ENCODE measurements at places on chromosomes 5 and 9. TPM values are rescaled to one million over a fixed set of nuclear protein-coding genes. Genes with fewer than 3 reads are reported as not detected.
A peak's percentile ranks its signal among the peaks of the same experiment; 100 is the strongest.

PRR16 gene
- total RNA-seq = 2.1 TPM

TOR2A gene
- 21.5 TPM for total RNA-seq

PCDHAC2 gene
- total RNA-seq = 2.7 TPM

PTGDS gene
- total RNA-seq = 1.7 TPM

CD72 gene
- 1.5 TPM for total RNA-seq

ANKS6 gene
- total RNA-seq = 25.2 TPM

ITK gene
- not detected for total RNA-seq

SYNPO gene
- total RNA-seq = 24.5 TPM

- peak; percentile 73 for DNase-seq
Measured at GRCh38 chr9:2621722-2622460, at the start of gene VLDLR. Gene VLDLR (plus strand): TSS chr9:2621787. CDS start chr9:2622190, 403 bp downstream.

DNA sequence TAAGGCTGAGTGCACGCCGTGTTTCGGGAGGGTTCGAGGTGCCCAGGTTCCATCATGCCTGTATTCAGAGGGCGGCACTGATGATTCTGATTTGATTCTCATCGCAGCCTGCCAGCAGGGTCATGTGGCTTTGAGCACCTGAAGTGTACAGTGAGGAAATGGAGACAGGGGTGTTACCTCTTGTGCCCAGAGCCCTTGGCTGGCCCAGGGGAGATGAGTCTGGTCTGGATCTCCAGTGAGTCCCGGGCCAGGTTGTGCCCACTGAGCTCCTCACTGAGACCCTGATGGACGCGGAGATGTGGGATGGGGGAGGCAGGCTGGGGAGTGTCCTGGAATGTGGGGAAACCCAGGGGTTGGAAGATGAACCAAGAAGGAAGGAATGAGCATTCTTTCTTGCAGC, 54.7 kb downstream of the GADD45G start:
- DNase-seq = no peak

DNA sequence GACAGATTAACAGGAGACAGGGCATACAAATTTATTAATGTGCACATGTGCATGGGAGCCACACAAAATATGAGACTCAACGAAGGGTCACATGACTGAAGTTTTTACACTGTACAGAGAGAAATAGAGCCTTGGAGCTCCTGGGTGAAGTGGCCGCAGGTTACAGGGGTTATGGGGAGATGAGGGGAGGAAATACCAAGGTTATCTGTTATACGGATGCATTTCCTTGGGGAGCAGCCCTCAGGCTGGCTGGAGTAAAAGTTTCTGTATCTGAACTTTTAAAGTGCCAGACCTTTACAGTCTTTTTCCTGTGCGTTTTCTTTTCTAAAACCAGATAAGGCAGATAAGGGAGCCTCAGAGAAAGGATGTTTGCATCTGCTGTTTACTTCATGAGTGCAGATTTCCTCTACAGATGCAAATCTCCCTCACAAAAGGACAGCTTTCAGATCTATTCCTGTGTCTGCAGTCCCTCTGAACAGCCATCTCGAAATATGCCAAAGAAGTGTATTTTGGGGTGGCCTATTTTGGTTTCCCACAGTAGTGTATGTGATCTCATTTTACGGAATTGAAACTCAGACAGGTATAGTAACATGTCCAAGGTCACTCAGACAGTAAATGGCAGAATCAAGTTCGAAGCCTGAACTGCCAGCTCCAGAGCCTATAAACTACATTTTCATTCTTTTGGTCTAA, 139.3 kb upstream of the FBXL17 start:
- DNase-seq = no peak

DNA sequence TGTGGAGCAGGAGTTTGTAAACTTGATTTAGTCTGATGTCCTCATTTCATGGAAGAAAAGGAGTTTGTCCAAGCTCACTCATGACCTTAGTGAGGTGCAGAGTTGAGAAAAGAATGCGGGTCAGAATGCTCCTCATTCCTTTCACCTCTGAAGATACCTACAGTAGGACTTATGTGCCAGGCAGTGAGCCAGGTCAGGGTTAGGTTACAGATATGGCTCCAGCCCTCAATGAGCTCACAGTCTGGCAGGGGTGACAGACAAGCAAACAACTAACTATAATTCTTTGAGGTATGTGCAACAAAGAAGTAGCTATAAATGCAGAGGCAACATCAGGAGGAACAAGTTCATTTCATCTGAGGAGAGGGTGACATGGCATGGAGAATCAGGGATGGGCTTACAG, 102.5 kb downstream of the SPATA31D1 start:
- no peak for DNase-seq

DNA sequence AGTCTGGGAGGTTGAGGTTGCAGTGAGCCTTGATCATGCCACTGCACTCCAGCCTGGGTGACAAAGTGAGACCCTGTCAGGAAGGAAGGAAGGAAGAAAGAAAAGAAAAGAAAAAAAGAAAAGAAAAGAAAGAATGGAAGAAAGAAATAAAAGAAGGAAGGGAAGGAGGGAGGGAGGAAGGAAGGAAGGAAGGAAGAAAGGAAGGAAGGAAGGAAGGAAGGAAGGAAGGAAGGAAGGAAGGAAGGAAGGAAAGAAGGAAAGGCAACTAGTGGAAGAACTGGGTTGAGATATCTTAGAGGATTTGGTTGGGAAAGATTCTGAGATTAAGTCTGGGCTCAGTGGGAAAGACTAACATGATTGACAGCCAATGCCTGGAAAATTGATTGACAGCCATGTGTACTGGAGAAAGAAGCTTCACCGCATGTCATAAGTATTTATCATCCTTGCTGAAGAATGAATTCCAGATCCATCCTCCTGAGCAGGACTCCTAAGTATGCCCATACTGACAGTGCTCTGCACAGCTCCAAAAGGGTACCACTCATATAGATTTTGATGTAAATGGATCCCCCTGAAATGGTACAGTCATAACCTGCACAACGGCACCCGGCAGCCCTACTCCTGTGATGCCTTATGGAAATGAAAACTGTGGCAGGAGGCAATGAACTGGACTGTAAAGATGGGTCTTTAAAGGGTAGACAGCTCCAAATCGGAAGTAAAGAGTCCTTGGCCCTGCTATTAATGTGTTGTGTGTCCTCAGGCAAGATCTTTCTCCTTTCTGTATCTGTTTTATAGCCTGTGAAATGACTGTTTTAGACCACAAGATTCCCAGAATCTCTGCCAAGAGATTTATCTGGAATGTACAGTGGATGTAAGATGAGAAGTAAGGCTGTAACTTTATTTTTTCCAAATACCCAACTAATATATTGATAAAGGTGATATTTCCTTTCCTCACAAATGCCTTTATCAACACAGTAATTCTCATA, 16.9 kb upstream of the ADRA1B start:
- DNase-seq = no peak

GRCh38 chr5:61551637-61552313, 219.7 kb downstream of the ZSWIM6 start:
- no peak for DNase-seq

- no peak for DNase-seq
Measured at GRCh38 chr5:79454043-79454442, 59.9 kb downstream of the HOMER1 start.

GRCh38 chr5:130323804-130324454, 419.7 kb downstream of the CHSY3 start:
- DNase-seq = no peak

DNA sequence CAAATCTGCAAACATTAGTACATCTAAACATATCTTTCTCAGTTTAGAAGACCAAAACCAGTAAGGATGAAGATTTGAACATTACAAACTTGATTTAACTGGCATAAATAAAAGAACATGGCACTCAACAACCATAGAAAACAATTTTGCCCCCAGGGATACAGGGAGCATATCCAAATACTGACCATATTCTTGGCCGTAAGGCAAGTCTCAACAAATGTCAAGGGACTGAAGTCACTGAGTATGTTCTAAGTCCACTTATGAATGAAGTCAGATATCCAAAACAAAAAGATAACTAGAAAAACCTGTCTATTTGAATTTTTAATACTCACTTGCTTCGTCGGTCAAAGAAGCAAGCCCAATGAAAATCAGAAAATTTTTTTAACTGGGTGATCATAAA, 14.1 kb downstream of the FEM1C start:
- no peak for DNase-seq

DNA sequence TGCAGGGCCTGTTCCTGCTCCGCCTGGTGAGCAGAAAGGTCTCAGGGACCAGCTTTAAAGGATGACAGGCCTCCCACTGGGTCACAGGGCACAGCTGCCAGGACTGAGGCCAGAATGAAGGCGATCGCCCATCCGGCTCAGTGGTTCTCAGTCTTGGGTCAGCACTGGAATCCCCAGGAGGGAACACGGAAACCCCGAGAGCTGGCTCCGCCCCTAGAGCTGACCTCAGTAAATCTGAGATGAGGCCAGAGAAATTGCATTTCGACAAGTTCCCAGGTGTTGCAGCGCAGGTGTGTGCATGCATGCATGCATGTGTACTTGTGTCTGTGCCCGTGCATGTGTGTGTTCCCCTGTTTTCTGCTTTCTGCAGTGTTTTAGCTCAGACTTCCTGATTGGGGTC, 47.2 kb upstream of the KCNMB1 start:
- peak; percentile 45 for DNase-seq

GRCh38 chr5:2797160-2797559, 45.7 kb upstream of the IRX2 start:
- no peak for DNase-seq

GRCh38 chr5:132739232-132739631, 1.9 kb upstream of the KIF3A start:
- no peak for DNase-seq

DNA sequence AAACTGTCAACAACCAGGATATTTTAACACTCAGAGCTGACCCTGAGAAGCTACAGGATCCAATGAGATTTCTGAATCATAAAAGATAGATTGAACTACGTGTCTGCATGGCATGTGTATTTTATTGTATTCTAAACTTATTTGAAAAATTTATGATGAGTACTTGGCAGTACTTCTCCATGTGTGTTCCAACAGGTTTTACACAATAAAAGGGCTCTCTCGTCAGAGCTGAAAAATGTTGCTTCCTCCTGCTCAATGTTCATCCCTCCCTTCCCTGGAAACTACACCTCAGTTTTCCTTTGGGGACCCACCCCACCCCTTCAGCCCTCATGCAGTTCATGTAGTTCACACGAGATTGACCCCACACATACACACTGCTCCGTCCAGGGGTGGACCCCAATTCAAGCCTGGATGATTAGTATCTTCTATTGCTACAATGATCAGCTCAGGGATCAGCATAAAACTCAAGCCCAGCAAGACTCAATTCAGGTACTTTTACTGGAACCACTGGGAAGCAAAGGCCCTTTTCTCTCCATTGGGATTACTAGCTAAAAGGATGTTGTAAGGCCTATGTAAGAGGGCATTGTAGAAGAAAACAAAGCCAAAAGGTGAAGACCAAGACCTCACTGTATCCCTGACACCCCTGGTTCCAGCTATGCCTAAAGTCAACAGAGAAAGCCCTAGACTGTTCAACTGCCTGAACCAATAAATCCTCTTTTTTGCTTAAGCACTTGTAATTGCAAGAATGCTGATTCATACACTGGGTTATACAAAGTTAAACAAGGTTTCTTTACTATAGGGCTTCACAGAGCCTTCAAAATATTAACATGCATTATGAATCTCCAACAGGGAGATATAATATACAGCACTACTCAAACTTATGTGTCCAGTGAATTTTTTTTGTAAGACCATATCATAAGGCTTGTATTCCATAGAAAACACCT, 112.6 kb downstream of the SAXO1 start:
- no peak for DNase-seq

GRCh38 chr5:132488590-132488989, 2.0 kb downstream of the IRF1 start:
- no peak for DNase-seq

- no peak for DNase-seq
Measured at GRCh38 chr5:10747678-10748622, 13.1 kb downstream of the DAP start.

DNA sequence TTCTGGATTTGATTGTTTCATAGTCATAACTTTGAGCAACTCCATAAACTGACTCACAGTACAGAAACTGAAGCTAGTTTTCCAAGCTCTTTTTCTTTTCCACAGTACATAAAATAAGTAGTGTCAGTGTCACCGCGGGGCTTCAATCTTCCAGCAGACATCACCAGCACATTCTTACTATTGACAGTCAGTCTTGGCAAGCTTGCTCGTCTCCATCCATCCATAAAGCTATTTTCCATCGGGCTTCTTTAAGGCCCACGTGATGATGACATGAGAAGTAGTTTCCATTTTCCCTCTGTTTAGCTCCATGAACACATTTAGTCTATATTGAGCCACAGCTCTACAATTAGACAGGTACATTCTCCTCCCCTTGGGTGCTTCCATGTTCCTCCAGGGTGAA, 443.4 kb downstream of the KDM4C start:
- no peak for DNase-seq

DNA sequence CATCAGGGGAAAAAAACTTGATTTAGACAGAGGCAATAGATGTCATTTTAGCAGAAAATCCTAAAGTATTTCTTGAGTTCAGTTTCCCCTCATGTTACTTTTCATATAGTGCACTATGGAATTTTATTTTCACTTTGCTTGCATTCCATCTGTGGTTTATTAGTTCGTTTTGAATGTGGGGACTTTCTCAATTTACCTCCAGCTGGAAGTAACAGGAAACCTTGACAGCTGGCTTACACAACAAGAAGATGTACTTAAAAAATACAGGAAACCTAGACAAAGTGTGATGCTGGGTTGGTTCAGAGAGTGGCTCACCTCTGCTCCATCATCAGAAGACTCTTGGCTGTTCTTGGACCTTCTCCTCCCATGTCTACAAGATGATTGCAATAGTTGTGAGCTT, 567.0 kb downstream of the CETN3 start:
- no peak for DNase-seq

- no peak for DNase-seq
Measured at GRCh38 chr5:14168144-14168792, 25.1 kb downstream of the TRIO start.

GRCh38 chr5:37039824-37040223, 163.3 kb downstream of the NIPBL start:
- DNase-seq = no peak

- DNase-seq = no peak
Measured at GRCh38 chr5:20555034-20555433, 567.0 kb upstream of the CDH18 start.

DNA sequence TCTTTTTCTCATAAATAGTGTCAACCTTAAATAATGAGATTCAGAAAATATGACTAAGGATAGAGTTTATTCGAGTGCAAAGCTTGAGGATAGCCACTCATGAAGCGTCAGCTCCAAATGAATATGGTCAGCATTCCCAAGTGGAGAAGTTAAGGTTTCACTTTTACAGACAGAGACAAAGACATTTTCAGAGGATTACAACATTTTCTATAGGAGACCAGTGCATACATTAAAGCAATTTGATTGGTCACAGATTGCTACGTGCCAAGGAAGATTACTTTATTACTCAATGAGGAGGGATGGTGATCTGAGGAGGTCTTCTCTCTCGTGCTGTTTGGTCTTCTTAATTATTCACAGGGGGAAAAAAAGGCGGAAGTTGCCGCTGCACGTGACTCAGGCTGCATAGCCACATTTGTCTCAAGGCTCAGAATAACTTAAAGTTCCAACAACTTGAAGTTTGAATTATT, 60.1 kb upstream of the SPATA31C2 start:
- no peak for DNase-seq

- peak; percentile 36 for DNase-seq
Measured at GRCh38 chr5:171428809-171429542, 9.5 kb downstream of the FGF18 start.

All from type B pancreatic cell (in vitro differentiated cells).